CD8-positive, alpha-beta memory T cell (primary cell): ENCODE measurements at places on chromosomes 7 and 10. TPM values are rescaled to one million over a fixed set of nuclear protein-coding genes. Genes with fewer than 3 reads are reported as not detected.
A peak's percentile ranks its signal among the peaks of the same experiment; 100 is the strongest.

- no peak overlapping the region for H3K4me3 ChIP-seq
- no peaks in the 10 kb centered on the region for H3K4me1 ChIP-seq
- H3K36me3 ChIP-seq = no peaks in the 10 kb centered on the region
- H3K27ac ChIP-seq = no peak overlapping the region
- DNase-seq = no peak
Observed at GRCh38 chr7:131945957-131946544, 389.6 kb upstream of the PODXL start.

- H3K36me3 ChIP-seq = no peaks in the 10 kb centered on the region
- no peak overlapping the region for H3K27ac ChIP-seq
- H3K4me1 ChIP-seq = no peaks in the 10 kb centered on the region
- no peak for DNase-seq
Observed at GRCh38 chr7:138167869-138168296, 91.6 kb downstream of the AKR1D1 start.

DNA sequence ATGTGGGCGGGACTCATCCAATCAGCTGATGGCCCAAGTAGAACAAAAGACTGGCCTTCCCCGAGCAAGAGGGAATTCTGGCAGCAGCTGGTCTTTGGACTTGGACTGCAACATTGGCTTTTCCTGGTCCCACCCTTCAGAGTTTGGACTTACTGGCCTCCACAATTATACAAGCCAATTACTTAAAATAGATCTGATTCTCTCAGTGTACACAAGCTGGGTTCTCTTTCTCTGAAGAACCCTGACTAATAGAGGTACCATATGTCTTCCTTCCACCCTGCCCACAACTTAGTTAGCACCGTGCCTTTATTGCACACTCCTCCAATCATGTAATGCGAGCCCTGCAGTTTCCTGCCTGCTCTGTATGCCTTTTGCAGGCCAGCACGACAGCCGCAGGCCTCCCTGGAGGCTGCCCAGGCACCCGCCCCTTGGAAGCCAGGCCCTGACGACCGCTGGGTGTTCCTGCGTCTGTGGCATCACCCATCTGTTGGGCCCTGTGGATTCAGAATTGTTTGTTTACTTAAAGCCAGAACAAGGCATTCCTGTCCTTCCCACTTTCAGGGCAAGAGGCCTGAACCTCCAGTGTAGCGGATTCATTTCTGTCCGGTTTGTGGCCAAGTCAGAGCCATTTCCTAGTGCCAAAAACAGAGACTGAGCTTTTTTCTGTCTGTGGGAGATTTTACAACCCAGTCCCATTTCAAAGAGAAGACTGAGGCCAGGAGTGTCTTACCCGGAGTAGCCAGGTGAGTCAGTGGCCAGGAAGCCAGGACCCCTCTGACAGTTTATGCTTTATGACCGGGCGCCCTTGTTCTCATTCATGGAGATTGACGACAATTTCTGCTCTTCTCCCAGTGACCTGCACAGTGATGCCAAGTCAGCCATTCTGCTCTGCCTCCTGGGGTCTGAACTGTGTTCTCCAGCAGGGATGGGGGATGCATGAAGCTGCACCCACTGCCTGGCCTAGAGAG lies 968 bp upstream of the INMT start:
- no peak overlapping the region for H3K4me3 ChIP-seq
- no peaks in the 10 kb centered on the region for H3K36me3 ChIP-seq
- no peaks in the 10 kb centered on the region for H3K27me3 ChIP-seq
- no peak for DNase-seq
- H3K27ac ChIP-seq = no peak overlapping the region
- no peaks in the 10 kb centered on the region for H3K4me1 ChIP-seq

DNA sequence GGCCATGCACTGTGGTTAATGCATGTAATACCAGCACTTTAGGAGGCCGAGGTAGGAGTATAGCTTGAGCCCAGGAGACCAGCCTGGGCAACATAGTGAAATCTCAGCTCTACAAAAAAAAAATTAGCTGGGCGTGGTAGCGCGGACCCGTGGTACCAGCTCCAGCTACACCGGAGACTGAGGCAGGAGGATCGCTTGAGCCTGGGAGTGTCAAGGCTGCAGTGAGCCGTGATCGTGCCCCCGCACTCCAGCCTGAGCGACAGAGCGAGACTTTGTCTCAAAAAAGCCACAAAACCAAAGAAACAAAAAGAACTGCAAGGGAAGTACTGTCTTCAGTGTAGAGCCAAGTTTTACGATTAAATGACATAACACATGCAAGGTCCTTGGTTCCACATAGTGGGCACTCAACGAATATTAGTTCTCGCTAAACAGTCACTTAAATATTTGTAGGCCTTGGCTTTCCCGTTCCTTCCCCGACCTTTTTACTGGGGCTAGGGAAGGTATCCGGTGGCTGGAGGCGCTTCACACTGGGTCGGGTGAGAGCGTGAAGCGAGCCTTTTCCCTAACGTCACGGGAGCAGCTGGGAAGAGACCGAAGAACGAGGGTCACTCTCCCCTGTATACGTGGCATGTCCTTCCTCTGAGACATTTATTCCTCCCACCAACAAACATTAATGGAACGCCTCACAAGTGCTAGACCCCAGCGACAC lies 993 bp upstream of the SND1 start:
- peak overlapping the region; percentile 95 for H3K4me3 ChIP-seq
- DNase-seq = no peak

DNA sequence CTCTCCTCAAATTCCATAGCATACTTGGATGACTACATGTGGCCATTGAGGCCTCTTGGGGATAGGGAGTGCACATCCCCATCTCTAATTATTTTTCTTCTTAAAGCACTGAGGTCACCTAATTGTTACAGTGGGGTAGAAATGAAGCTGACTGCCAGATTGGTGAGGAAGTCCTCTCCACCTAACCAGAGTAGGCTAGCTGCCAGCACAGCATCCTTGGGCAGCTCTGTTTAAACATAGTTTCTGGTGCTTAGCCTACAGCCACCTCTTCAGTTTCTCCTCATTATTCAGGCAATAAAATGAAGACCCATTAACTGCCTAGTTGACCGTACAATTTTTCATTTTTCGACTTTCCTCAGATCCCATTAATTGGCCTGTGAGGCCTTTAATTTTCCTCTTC lies 104.6 kb downstream of the MLLT10 start:
- DNase-seq = no peak
- no peaks in the 10 kb centered on the region for H3K4me1 ChIP-seq
- H3K36me3 ChIP-seq = peaks cover 4% of the 10 kb centered on the region
- no peak overlapping the region for H3K4me3 ChIP-seq
- H3K27ac ChIP-seq = no peak overlapping the region

- no peaks in the 10 kb centered on the region for H3K36me3 ChIP-seq
- DNase-seq = no peak
- no peak overlapping the region for H3K27ac ChIP-seq
- H3K4me1 ChIP-seq = no peaks in the 10 kb centered on the region
Observed at GRCh38 chr7:106625678-106626301, 35.2 kb downstream of the CCDC71L start.

GRCh38 chr10:60281792-60282353 lies 107.8 kb downstream of the ANK3 start:
- H3K4me3 ChIP-seq = no peak overlapping the region
- DNase-seq = no peak
- H3K27me3 ChIP-seq = no peaks in the 10 kb centered on the region
- peaks cover 13% of the 10 kb centered on the region for H3K36me3 ChIP-seq

GRCh38 chr7:156777364-156778069 lies 115.5 kb downstream of the LMBR1 start:
- no peak for DNase-seq
- no peak overlapping the region for H3K4me3 ChIP-seq
- no peaks in the 10 kb centered on the region for H3K27me3 ChIP-seq
- no peak overlapping the region for H3K27ac ChIP-seq
- H3K4me1 ChIP-seq = no peaks in the 10 kb centered on the region
- H3K36me3 ChIP-seq = no peaks in the 10 kb centered on the region

DNA sequence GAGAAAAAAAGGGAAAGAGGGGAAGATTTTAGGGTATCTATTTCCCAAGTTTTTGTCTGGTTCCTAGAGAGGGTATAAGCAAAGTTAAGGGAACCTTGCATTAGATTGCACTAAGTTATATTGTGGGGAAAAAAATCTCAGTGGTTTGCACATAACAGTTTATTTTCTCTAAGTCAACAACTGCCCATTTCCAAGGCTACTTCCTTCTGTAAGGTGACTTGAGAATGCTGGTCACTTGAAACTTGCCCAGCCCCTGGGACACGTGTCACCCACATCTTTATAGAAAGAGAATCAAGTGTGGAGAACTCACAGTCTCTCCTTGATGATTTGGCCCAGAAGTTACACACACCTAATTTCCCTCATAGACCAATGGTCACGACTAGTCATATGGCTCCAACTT lies 488.6 kb upstream of the PODXL start:
- no peaks in the 10 kb centered on the region for H3K4me1 ChIP-seq
- no peaks in the 10 kb centered on the region for H3K27me3 ChIP-seq
- H3K4me3 ChIP-seq = no peak overlapping the region
- no peak for DNase-seq
- no peak overlapping the region for H3K27ac ChIP-seq

- H3K4me1 ChIP-seq = peaks cover 3% of the 10 kb centered on the region
- H3K4me3 ChIP-seq = no peak overlapping the region
- H3K36me3 ChIP-seq = peaks cover 3% of the 10 kb centered on the region
- H3K27ac ChIP-seq = no peak overlapping the region
Observed at GRCh38 chr7:92723943-92724342, 112.4 kb downstream of the CDK6 start.

- DNase-seq = no peak
- peaks cover 12% of the 10 kb centered on the region for H3K4me1 ChIP-seq
Observed at GRCh38 chr10:68562661-68563570, 2.8 kb downstream of the TET1 start.

Gene MCU
- total RNA-seq = 17.6 TPM

Gene CHST15
- 0.24 TPM for total RNA-seq

Gene SEM1
- total RNA-seq = 45.3 TPM

Gene DPCD
- 21.0 TPM for total RNA-seq

Gene BCAP29
- 46.5 TPM for total RNA-seq

Gene VSTM2A
- not detected for total RNA-seq

Gene CPVL
- total RNA-seq = 1.0 TPM

Gene AOC1
- not detected for total RNA-seq
